ENCODE measurements at places on chromosomes 16 and 17. TPM values are rescaled to one million over a fixed set of nuclear protein-coding genes. Genes with fewer than 3 reads are reported as not detected.

The KRT12 gene
- total RNA-seq, result not detected

The NTN3 gene
- 0.63 TPM for total RNA-seq

The GSDMA gene
- total RNA-seq, result not detected

The HCRT gene
- total RNA-seq, result not detected

DNA sequence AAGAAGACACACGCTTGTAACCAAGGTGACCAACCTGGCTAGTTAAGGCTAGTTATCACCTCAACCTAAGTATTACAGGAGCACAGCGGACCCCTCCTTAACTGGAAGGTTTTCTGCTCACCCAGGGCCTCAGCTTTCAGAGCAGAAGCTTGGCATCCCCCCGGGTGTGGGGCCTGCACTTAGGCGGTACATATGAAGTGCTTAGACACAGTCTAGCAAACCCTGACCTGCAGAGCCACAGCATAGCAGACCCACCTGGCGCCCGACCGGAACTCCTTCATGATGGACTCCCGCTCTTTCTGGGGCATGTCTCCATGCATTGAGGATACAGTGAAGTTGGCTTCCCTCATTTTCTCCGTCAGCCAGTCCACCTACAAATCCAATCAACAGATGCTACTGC is 9.8 kb downstream of the EIF4A3 start:
- H3K4me3 ChIP-seq, result no peak overlapping the region
- peaks cover 84% of the 10 kb centered on the region for H3K36me3 ChIP-seq
- no peak for DNase-seq
- no peaks in the 10 kb centered on the region for H3K27me3 ChIP-seq
- no peak overlapping the region for H3K27ac ChIP-seq

The CNTD1 gene
- not detected for total RNA-seq

The CHRNE gene
- total RNA-seq, result 0.54 TPM

The KCNJ18 gene
- total RNA-seq, result not detected

- H3K4me3 ChIP-seq, result no peak overlapping the region
- no peak overlapping the region for H3K27ac ChIP-seq
- no peaks in the 10 kb centered on the region for H3K27me3 ChIP-seq
- no peaks in the 10 kb centered on the region for H3K36me3 ChIP-seq
- peaks cover 7% of the 10 kb centered on the region for H3K4me1 ChIP-seq
- no peak for DNase-seq
Measured at GRCh38 chr17:21125862-21126261, 902 bp upstream of the DHRS7B start.

The CTF1 gene
- total RNA-seq, result 5.3 TPM

GRCh38 chr17:50076591-50077235 is 18.4 kb upstream of the PDK2 start:
- no peak for DNase-seq
- H3K27ac ChIP-seq, result no peak overlapping the region
- H3K4me1 ChIP-seq, result no peaks in the 10 kb centered on the region
- H3K36me3 ChIP-seq, result peaks cover 92% of the 10 kb centered on the region
- H3K27me3 ChIP-seq, result no peaks in the 10 kb centered on the region
